ENCODE measurements at places on chromosomes 1 and 21.

DNA sequence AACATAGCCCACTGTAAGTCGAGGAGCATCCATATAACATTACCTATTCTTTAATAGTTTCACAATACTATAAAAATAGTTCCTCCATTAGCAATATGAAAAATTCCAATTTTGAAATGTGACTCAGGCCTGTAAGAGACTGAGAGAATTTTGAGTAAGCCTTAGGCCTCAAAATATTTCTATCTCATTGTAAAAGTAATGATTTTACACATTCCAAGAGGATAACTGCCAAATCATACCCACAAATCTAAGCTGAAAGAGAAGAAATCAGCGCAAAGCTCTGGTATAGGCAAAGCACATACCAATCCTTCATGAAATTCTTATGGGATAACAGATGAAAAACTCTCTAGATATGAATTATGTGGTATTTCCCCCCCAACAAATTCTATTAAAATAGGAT, 144.1 kb downstream of the CDC42BPA start:
- no peak for DNase-seq

GRCh38 chr1:235067396-235068157, 61.1 kb downstream of the TOMM20 start:
- peak; percentile 85 for DNase-seq

GRCh38 chr1:224732377-224733026, 116.4 kb downstream of the CNIH3 start:
- DNase-seq = no peak

- DNase-seq = peak; percentile 46
These were observed 83.1 kb downstream of the PTBP2 start for GRCh38 chr1:96804648-96805047.

- DNase-seq = no peak
These were observed 57.5 kb upstream of the PLPPR5 start for GRCh38 chr1:99062192-99062591.

DNA sequence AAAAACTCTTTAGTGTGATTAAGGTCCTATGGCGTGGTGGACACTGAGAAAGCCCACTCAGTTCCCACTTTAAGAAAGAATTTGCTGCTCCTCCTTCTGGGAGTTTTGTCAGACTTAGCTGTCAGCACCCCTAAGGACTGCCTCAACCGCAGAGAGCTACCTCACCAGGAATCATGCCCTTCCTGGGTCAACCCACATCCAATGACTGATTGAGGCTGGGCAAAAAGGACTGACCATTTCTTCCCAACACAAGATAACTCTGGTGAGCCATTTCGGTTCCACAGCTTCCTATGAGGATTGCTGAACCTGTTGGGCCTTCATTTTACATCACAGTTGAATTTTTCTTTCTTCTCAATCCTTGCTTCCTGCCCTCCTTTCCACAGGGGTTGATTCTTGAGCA, 197.9 kb downstream of the NCAM2 start:
- DNase-seq = no peak

DNA sequence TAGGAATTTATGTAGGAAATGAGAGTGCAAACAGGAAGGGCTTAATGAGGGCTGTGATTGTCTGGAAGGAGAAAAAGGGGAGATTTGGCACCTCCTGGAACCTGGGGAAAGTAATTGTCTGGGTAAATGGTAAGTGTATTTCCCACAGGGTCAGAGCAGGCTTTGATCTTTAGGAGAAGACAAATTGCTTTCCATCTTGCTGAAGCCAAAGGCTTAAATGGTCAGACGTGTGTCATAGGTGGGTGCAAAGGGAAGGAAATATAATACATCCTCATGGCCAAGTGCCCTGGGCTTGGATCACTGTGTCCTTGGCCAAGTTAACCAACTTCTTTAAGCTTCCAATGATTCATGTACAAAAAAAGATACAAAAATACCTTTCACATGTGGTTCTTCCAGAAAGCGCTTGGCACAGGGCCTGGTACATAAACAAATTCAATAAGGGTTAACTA, 1.3 kb upstream of the DUSP23 start:
- no peak for DNase-seq

DNA sequence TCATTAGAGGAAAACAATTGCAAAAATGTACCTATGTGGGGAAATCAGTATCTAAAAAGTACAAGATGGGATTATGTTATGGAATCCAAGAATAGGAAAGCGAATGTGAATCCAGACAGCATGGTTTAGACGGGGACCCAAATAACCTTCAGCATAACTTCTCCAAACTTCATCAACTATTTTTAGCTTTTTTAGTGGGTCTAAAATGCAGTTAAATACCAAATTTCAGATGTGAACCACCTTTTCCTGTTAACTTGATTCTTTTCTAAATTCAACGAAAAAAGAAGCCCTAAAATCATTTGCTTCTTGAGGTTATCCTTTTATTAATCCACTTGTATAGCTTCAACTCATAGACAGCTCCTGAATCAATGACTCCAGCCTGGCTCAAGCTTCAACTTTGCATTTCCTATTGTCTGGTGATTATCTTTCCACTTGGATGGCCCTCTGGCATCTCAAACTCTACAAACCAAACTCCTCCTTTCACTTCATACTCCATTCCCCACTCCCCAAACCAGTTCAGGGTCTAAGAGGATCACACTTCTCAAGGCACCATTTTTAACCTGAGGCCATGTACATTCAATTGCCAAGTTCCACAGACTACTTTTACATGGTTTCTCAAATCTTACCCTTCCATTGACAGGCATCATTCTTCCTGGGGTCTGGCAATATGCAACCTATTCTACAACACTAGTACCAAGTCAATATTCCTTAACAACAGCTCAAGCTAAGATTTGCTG, 7.4 kb downstream of the ERRFI1 start:
- no peak for DNase-seq

GRCh38 chr1:119549719-119550132, 42.7 kb downstream of the HSD3B1 start:
- peak; percentile 78 for DNase-seq

DNA sequence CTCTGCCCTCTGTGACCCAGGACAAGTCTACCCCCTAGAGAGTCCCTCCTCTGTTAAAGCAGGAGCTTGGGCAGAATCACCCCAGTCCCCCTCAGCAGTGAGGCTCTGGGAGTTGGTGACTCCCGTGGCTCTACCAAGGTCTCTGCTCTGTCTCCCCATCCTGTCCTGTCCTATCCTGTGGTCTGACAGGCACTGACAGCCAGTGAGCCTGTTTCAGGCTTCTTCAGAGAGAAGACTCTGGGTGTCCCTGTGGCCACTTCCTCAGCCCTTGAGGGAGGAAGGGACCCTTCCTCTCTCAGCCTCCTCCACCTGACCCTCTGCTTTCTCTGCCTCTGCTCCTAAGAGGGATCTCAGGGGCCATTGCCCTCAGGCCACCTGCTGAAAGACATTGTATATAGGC, 148.7 kb downstream of the FCRL5 start:
- DNase-seq = no peak

- DNase-seq = no peak
These were observed 32.6 kb downstream of the CFH start for GRCh38 chr1:196684476-196684875.

DNA sequence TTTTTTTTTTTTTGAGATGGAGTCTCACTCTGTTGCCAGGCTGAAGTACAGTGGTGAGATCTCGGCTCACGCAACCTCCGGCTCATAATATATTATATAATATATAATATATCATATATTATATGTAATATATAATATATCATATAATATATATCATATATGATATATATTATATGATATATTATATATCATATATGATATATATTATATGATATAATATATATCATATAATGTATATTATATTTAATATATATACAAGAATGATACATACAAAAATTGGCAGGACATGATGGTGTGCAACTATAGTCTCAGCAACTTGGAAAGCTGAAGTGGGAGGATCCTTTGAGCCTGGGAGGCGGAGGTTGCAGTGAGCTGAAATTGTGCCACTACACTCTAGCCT, 1725.5 kb downstream of the MRPL39 start:
- no peak for DNase-seq

DNA sequence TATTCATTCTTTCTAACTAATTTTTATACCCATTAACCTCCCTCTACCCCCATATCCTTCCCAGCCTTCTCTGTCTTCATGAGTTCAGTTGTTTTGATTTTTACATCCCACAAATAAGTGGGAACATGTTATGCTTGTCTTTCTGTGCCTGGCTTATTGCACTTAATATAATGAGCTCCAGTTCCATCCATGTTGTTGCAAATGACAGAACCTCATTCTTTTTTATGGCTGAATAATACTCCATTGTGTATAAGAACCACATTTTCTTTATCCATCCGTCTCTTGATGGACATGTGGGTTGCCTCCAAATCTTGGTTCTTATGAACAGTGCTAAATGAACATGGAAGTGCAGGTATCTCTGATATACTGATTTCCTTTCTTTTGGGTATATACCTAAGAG, 21.5 kb downstream of the AGPAT3 start:
- no peak for DNase-seq

DNA sequence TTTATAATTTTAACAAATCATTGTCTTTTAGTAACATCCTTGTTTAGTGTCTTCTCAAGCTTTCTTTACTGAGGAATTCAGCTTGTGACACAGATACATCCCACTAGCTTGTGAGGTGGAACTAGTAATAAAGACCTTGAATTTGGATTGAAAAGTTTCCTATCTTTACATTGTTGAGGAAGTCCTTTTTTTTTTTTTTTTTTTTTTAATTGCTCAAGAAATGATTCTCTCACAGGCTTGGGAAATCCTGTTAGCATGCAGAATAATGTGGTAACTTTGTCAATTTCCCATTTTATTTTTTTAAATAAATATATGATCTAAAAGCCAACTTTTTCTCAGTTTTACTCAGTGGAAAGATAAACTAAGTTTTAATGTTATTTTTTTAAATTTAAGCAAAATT, 15.8 kb downstream of the DENND2D start:
- DNase-seq = no peak

GRCh38 chr1:43152866-43153265, 19.2 kb downstream of the EBNA1BP2 start:
- DNase-seq = no peak

- peak; percentile 85 for DNase-seq
These were observed 75.4 kb downstream of the ABCA4 start for GRCh38 chr1:94045465-94046056.

- no peak for DNase-seq
These were observed 25.6 kb downstream of the POFUT2 start for GRCh38 chr21:45262041-45262581.

GRCh38 chr1:177849130-177849529, 120.7 kb downstream of the SEC16B start:
- DNase-seq = no peak

DNA sequence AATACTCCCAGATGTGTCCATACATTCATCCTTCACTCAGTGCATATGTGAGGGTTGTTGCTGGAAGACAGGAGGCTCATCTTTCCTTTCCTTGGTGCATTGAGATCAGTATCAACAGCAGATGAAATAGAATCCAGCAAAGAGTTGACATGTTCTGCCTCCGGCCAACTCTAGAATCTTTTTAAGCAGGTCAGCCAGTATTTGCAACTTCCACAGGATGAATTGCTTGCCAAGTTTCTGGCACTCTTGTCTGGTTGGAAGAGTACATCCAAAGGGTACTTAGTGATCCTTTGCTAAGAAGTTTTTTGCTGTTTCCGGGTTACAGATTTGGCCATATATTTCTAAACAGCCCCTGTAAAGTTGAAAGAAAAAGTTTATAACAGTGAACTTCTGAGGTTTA, 21.1 kb downstream of the SYNC start:
- no peak for DNase-seq

- peak; percentile 87 for DNase-seq
These were observed 121.2 kb downstream of the SLC45A1 start for GRCh38 chr1:8439015-8439702.

DNA sequence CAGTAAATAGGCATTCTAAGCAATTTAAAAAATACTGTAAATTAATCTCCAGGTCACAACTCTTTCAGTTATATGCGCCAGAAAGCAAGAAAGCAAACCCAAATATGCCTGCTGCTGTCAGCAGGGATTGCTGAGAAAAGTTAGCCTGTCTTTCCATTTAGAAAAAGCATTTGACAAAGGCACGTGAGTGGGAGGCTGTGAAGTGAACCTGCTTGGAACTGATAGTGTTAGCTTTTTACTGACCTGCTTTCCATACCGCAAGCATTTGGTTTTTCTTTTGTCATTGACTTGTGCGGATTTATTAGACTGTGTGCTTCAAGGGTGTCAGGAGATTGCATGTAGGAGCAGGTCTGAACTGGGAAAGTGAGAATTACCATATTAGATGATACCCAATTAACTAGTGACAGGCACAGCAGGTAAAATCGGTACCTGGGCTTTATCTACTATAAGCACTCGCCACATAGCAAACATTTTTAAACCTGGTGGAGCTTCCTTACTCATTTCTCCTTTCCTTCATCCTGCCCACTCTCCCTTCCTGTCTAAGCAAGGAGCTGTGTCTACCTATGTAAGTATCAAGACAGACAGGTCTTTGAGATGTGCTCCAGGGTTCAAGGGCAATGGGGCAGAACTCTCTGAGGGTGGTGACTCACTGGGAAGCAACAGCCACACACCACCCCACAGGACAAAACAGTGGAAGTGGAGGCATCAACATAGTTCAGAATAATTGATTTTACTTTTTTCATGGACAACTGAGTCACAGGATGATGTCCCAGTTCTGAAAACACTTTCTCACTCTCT, 323.9 kb downstream of the DISC1 start:
- no peak for DNase-seq

GRCh38 chr1:40847023-40847745, 15.0 kb downstream of the CITED4 start:
- no peak for DNase-seq

GRCh38 chr1:36855699-36856494, 178.4 kb downstream of the GRIK3 start:
- no peak for DNase-seq

- no peak for DNase-seq
These were observed 22.0 kb downstream of the WNT9A start for GRCh38 chr1:227925582-227926198.

GRCh38 chr1:236035681-236036101, 29.2 kb downstream of the NID1 start:
- DNase-seq = no peak

DNA sequence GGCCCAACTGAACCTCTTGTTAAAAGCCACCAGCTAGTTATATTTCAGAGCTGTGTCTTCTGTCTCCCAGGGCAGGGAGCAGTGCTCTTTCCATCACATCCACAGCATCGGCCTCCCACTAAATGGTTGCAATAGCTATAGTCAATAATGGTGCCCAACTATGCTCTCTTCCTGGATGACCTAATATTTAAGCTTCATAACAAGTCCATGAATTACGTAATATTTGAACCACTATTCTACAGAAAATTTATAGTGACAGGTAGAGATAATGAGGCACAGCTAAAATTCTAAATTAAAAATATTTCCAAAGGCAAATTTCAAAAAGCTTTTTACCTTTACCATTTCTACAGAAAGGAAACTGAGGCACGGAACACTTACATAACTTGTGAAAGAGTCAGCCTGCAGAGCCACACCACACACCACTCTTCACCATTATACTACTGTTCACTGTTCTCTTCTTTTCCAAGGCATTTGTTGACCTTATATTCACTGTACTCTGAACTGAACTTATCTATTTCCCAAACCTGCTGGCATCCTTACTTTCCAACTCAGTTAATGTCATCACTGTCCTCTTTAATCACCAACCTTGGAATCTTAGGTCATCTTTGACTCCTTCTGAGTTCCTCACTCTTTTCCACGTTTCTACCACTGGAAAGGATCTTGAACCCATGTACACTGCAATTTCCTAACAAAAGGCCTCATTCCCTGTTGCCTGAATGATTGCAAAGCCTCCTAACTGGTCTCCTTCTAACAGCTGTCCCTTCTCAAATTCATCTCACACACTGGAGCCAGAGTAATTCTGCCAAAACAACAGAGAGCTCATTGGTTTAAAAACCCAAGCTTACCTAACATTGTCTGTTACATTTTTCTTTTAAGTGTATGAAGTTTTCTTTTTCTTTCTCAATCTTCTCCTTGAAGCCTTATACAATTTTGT, 85.5 kb downstream of the DDAH1 start:
- DNase-seq = no peak

All from left hindlimb (tissue), 1 donor.